Right lung (tissue), 10 donors: ENCODE measurements at places on chromosomes 3 and 15. TPM values are rescaled to one million over a fixed set of nuclear protein-coding genes. Genes with fewer than 3 reads are reported as not detected.

- no peak for DNase-seq
These were observed 83.0 kb downstream of the CNTN3 start for GRCh38 chr3:74531491-74531890.

DNA sequence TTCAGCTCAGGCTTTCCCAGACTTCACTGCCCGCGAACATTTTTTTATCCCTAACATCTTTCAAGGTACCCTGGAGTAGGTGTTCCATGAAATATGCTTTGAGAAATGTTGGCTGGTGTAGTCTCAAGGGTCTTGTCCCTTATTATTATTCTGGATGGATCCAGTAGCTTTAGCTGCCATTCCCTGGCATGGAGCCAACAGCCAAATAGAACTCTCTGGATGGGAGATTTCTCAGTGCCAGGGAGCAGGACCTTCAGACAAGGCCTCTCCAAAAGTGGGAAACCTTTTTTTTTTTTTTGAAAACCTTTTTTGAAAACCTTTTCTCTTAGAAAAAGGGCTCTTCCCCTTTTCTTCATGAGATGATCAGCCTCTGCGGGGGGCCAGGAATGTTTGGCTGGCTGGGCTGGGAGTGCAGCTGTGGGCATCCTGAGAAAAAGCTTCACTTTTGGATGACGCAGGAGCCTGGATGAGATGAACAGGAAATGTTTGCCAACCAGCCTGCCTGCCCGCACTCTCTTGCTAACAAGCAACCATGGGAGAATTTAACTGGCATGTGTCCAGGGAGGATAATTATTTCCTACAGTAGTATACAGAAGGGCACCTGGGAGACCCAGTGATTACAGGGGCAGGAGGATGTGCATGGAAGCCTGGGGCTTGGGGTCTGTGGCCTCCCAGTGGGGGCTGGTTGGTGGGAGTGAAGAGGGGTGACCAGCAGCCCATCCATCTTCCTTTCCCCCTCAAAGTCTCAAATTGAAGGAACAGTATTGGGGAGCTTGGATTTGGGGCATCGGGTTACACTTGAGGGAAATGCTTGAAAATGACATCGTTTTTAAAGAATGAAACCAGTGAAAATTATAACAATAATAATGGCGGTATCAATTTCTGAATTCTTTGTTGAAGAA lies 109.1 kb upstream of the LRIG1 start:
- no peak for DNase-seq

DNA sequence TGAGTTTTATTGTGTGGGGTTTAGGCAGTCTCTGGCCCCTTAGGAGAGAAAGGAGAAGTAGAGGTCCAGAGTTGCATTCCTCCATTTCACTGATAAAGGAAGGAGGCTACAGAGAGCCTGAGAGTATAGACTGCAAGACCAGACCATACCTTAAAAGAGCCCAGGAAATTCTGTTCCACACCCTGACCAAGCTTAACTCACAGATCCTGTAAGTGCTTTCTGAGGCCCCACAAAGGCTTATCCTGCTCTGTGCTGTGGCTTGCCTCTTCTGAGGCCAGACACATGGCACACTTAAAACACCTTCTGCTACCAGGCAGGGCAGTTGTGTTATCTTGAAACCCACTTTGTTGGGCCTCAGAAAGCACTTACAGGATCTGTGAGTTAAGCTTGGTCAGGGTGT lies 39.2 kb upstream of the LEKR1 start:
- no peak for DNase-seq

- DNase-seq, result no peak
These were observed 12.3 kb upstream of the NR1I2 start for GRCh38 chr3:119769394-119770149.

DNA sequence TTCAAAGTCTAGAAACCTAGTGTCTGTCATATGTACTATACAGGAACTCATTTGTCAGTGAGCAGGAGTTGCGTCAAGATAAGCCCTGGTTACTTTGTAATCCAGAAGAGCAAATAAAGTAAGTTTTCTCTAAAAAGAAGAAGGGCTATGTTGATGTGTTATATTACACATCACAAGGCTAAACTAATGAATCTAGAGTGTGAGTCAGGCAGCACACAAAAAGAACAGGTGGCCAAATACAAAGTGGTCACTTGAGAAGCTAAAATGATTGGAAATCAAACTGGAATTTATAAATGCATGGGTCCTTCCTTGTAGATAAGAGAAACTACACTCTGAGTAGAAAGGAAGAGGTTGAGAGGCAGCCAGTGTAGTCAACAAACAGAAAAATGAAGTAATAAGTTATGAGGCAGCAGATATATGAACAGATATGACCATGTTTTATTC lies 771.6 kb downstream of the DIPK2A start:
- no peak for DNase-seq

The CALML4 gene
- polyA plus RNA-seq, result 12.8 TPM

The MUSTN1 gene
- 0.53 TPM for polyA plus RNA-seq

The UCN2 gene
- polyA plus RNA-seq, result 0.22 TPM
